A549 (cell line): ENCODE measurements at places on chromosomes 7 and 10.

DNA sequence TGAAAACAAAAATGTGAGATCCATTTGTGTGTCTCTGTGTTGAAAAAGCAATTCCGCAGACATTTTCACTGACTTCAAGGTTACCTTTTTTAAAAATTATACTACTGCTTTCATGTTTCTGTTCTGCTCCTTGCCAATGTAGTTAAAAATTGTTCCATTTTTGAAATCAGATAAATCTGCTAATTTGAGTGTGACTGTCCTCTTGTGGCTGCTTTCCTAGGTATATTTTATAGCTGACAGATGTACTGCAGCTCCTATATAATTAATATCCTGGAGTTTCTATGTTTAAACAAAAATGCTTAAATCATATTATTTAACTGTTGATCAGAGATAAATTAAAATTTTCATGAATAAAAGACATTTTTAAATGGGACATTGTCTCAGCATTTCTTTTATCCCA, 177.6 kb upstream of the LRRTM3 start:
- no peak for DNase-seq

DNA sequence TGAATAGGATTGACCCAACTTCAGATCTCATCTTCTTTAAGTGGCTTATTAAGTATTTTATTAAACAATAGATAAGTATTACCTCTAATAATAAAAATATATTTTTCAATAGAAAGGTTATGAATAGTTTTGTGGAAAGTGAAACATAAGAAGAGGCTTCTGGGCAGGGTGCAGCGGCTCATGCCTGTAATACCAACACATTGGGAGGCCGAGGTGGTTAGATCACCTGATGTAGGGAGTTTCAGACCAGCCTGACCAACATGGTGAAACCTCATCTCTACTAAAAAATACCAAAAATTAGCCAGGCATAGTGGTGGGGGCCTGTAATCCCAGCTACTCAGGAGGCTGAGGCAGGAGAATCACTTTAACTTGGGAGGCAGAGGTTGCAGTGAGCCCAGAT, 26.5 kb downstream of the GPR85 start:
- DNase-seq = no peak

DNA sequence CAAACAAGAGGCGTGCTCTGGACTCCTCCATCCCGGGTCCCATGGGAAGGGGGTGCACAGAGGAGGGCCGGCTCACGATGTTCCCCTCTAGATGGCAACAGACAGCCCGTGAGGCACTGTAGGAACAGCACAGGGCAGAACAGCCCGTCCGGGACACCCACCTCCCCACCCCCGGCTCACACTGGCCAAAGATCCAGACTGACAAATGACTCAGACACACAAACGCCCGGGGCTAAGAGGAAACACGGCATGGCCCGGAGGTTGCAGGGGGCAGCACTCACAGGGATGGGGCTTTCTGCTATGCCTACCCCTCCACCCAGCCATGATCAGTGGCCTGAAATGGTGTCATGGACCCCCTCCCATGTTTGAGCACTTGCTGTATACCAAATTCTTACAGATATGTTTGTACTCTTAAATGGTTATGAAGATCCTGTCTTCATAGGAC, 4.9 kb upstream of the ELN start:
- DNase-seq = peak; percentile 76

DNA sequence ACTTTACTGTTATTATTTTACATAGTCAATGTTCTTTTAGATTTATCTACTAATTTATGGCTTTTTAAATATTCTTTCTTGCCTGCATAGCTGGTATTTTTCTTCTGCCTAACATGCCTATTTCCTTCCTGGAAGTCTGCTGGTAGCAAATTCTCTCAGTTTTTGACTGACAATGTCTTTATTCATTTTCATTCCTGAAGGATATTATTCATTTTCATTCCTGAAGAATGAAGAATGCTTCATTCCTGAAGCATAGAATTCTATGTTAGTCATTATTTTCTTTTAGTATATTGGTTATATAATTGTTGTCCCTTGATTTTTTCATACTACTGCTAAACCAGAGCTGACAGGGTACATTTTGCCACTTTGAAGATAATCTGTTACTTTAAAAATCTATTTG, 41.8 kb downstream of the TMEM168 start:
- no peak for DNase-seq
